Neural progenitor cell (in vitro differentiated cells): ENCODE measurements at places on chromosomes 1 and 21.

- peak; percentile 39 for DNase-seq
Measured at GRCh38 chr1:179953974-179954492, 577 bp upstream of the CEP350 start.

DNA sequence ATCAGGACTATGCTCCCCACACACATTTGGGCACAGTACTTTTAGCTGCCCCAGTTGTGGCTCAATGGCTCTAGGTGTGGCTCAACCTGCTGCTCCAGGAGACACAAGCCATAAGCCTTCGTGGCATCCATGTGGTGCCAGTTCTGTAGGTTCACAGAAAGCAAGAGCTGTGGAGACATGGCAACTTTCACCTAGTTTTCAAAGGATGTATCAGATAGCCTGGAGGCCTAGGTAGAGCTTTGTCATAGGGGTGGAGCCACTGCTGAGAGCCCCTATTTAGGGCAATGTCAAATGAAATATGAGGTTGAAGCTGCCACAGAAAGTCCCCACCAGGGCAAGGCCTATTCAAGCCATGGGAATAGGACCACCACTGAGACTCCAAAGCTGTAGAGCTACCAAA, 210.5 kb downstream of the LMO4 start:
- no peak for DNase-seq

- DNase-seq: no peak
Measured at GRCh38 chr1:16111771-16112595, 38.5 kb upstream of the FAM131C start.

DNA sequence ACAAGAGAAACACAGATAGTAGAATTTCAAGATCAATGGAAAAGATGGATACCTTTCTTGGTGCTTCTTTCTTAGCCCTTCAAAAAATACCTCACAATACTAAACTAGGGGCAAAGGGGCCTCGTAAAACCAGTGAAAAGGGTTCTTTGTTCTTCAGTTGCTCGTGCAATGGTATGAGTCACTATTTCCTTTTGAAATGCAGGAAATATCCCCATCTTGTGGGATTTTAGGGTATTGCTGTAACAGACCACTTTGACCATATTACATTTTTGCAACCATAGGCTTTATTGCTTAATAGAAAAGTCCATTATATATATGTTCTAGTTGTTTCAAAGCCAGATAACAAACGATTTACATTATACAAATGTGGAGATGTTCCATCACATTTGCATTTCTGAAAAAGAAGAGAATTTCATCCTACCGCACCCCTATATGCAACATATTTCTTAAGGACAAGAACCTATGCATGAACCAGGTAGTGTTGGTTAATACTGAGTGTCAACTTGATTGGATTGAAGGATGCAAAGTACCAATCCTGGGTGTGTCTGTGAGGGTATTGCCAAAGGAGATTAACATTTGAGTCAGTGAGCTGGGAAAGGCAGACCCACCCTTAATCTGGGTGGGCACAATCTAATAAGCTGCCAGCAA, 88.6 kb upstream of the PKN2 start:
- DNase-seq: no peak

- DNase-seq: no peak
Measured at GRCh38 chr1:68785328-68785727, 288.4 kb upstream of the DEPDC1 start.

DNA sequence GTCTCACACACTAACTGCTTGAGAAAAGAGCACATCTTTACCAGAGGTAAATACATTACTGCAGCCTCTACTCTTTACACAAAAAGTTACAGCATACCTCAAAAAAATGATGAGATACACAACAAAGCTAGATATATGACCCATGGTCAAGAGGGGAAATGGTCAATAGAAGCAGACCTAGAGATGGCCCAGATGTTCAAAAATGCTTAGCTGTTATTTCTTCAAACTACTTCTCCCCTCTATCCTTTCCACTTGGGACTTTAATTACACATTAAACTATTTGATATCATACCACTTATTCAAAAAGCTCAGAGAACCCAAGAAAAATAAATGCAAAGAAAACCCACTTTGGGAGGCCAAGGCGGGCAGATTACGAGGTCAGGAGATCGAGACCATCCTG, 12.8 kb downstream of the BRWD1 start:
- DNase-seq: no peak
